Activated T-helper 2 cell treated with anti-CD3 and anti-CD28 coated beads, Interferon-gamma antibody, Interleukin-2, Interleukin-4, amounts not matched to agents 10 μg/mL and 5 μg/mL and 100 μg/mL, durations not matched to agents 14 hours and 24 hours and 36 hours (primary cell): ENCODE measurements at places on chromosomes 16 and 17.

DNA sequence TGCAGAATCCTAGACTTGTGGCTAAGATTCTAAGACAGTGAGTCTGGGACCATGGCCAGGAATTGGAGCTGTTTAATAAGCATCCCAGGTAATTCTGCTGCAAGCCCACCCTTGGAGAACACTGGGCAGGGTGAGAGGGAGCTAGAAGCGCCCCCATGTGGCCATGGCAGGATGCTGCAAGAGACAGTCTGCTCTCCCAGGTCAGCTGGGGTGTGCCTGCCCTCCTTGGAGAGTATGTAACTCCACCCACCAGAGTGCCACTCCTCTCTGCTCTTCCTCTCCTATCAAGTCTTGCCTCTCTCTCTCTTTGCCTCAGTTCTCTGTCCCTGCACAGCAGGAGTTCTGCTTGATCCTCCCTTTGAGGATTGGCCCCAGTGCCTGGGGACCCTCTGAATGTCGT is 14.9 kb downstream of the RCVRN start:
- no peak for DNase-seq

DNA sequence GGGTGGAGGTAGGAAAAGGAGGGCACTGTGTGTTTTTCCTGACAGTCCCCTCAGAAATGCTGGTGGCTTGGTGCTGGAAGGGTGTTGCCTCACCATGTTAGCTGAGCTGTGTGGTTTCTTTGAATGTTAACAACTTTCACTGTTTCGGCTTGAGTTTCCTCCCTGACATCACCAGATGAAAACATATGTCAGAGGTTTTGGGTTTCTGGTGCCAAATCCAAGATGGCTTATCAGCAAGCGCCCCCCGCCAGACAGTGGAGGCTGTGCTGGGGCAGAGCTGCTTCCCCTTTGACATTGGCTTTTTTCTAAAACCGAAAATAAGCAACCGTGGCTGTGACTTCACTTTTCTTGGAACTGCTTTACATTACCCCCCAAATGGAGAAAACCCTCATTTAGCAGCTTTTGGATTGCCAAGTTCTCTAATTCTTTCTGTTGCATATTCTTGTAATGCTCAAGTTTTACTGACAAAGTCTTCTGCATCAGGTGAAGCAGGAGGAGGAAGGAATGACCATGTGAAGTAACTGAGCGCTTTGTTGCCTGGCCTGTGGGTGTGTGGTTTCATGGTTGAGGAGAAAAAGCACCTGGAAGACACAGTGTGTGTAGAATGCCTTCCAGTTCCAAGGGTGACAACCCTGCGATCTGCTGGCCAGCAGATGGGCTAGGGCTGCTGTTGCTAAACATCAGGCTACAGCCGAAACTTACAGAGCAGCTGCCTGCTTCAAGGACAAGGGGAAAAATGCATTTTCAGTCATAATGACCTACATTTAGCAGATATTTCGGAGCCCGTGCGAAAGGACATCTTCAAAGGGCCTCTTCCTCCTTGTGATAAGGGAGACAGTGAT is 9.7 kb downstream of the RMI2 start:
- peak; percentile 79 for DNase-seq

- DNase-seq, result no peak
These were observed 38.7 kb downstream of the TMEM114 start for GRCh38 chr16:8551388-8552332.

DNA sequence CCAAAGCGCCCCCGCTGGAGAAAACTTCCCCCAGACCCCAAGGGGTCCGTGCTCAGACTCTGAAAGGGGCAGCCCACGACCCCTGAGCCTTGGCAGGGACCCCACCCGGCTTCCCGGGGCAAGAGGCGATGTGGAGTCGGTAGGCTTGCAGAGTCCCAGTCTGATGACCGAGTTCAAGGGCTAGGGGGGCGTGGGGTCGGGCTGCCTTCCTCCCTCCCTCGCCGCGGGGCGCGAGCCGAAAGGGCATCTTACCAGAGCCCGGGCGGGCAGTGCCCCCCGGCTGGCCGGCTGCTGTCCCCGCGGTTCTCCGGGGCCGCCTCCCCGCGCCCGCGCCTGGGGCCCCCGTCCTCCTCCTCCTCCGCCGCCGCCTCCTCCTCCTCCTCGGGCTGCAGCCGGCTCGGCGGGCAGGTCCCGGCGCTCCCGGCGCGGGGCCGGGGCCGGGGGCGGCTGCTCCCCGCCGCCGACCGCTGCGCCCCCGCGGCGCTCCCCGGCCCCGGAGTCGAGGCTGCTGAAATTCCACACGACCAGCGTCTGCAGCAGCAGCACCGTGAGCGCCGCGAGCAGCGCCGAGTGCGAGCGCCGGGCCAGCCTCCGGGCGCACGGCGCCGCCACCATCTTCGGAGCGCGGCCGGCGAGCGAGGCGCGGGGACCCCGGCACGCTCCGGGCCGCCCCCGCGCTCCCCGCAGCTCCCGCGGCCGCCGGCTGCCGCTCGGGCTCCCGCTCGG is 415 bp downstream of the XYLT1 start:
- DNase-seq, result no peak

DNA sequence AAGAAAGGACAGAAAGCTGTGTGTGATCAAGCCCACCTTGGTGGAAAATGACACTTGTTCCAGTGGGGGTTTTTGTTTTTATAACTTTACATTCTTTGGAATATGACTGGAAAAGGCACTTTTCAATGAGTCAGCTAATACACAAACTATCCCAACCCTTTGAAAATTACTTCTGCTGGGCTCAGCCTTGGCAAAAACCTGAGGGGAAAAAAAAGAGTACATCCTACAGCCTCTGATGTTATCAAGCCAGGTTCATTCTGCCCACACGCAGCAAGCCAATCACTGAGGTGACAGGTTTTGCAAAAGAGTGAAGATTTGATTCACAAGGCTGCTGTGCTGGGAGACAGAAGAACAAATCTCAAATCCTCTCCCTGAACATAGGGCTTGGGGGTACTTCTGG is 484.5 kb upstream of the ERCC4 start:
- no peak for DNase-seq

- no peak for DNase-seq
These were observed 25.5 kb downstream of the TIMM22 start for GRCh38 chr17:1022278-1023024.

- DNase-seq, result no peak
These were observed 117.5 kb downstream of the NOG start for GRCh38 chr17:56710986-56711385.

GRCh38 chr17:50292465-50292864 is 18.2 kb downstream of the TMEM92 start:
- no peak for DNase-seq

GRCh38 chr17:78924481-78925151 is 571 bp downstream of the TIMP2 start:
- DNase-seq, result no peak

DNA sequence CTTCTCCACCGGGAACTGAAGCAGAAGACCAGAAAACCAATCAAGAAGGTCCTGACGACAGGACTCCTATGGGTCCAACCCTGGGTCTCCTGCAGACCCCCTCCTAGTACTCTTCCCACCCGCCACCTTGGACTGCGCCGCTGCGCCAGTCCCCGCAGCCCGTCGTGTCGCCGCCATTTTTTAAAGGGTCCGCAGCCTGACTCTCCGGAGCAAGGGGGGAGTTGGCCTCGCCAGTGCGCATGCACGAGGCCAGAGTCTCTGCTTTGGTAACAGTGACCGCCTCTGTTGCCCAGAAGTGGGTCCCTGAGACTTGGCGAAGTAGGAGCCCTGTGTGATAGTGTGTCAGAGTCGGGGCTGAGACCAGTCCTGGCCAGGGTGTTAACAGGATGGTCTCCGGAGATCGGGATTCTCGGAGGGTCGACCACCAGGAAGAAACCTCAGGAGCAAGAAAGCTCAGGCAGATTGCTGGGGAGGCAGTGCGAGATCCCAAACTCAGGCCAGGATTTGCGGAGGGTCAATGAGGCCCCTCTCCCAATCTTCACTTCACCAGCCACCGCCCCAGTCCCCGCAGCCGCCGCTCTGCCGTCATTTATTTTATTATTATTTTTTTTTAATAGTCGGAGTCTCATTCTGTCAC is 612.5 kb downstream of the KCNJ18 start:
- DNase-seq, result no peak

- DNase-seq, result no peak
These were observed 94.5 kb downstream of the MARF1 start for GRCh38 chr16:15548482-15548891.

- no peak for DNase-seq
These were observed 109.8 kb downstream of the CDK5R1 start for GRCh38 chr17:32596628-32597027.

DNA sequence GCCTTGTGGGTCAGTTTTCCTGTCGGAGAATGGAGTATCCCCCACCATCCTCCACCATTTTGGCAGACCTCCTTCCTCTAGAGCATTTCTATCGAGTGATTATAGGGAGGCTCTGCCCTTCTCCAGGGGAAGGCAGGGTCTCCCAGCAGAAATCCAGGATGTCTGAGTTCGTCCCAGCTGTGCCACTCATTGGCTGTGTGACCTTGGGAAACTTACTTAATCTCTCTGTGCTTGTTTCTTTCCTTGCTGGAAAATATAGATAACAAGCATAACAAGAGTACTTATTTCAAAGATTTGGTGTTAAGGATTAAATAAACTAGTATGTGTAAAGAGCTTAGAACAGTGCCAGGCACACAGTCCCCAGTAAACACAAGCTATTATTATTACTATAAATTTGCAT is 14.8 kb downstream of the ATP2A3 start:
- DNase-seq, result no peak

GRCh38 chr17:83173914-83174361 is 94.5 kb downstream of the METRNL start:
- no peak for DNase-seq

DNA sequence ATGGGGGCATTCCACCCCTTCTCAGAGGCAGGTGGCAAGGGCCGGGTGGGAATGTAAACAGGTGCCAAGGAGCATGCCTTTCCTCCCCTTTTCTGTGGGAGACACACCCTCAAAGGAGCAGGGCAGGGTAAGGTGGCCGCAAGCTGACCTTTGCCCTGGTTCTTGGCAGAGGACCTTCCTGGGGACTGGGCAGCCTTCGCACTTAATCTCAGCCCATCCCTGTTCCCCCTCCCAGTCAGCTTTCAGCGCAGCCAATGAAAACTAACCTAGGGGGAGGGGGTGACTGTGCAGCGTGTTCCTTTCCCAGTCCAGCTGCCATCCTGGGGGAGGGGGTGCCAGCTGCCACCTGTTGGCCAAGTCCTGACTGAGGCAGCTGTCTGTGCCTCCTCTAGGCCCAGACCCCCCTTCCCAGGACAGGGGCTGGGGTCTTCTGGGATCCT is 2.8 kb downstream of the TRAF4 start:
- DNase-seq, result no peak

DNA sequence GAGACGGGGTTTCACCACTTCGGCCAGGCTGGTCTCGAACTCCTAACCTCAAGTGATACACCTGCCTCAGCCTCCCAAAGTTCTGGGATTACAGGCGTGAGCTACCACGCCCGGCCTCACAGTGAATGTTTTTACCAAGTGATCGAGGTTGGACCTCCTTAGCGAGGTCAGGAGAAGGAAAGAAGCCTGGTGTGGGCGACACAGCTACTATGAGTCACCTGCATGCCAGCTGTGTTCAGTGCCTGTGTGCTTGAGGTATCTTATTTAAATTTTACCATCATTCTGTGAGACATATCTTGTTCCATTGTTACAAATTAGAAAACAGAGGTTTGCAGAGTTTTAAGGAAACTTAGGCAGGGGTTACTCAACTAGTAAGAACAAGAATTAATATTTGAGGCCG is 174.8 kb upstream of the DYNLRB2 start:
- no peak for DNase-seq

DNA sequence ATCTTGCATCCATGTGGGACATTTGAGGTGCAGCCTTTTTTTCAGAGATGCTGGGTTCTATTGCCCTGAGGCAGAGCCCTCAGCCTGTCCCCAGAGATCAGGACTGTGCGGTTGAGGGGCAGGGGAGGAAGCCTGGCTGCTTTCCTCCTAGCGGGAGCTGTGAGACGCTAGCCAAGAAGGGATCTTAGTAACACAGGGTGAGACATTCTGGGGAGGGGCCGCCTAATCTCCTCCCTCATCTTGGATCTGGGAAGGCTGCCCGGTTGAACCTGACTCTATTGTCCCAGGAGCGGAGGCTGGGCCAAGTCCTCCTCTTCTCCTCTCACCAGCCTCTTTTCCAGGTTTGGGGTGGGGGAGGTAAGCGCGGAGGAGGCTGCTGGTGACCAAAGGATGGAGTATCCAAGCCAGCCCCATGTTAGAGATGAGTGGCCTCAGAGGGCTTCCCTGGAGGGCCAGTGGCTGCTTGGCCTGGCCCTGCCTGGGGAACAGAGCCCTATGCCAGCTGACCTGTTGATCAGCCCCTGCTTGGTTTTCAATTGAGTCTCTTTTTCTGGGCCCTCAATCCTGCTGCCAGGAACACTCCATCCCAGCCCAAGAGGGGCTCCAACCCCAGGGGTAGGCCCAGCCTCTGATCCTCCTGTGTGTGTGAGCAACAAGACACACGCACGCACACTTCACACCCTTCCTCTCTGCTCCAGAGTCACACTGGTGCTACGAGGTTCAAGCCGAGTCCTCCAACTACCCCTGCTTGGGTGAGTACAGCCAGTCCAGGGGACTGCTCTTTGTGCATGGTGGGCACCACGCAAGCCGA is 5.0 kb downstream of the CA4 start:
- DNase-seq, result no peak

- DNase-seq, result no peak
These were observed 658.9 kb downstream of the TOX3 start for GRCh38 chr16:51888016-51888415.

DNA sequence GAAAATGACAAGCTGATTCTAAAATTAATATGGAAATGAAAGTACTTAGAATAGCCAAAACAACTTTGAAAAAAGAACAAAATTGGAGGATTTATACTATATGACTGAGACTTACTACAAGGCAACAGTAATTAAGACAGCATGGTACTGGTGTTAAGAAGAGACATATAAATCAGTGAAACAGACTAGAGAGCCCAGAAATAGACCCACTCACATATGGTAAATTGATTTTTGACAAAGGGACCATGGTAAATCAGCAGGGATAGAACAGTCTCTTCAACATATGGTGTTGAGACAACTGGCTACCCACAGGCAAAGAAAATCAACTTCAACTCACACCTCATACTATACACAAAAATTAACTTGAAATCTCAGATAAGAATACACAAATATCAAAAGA is 12.9 kb downstream of the CMC2 start:
- no peak for DNase-seq

DNA sequence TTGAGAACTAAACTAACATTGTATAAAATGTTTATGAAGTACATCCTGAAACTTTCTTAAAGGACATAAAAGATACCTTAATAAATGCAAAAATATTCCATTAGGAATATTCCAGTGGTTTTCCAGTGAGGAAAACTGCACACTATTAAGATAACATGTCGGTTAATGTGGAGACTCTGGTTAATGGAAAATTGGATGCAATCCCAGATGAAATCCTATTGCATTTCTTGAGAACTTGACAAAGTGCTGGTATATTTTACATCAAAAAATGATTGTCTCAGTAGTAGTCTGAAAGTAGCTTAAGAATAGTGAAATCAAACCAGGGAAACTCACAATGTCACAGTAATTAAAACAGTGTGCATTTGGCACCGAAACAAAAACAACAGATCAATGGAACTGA is 202.5 kb upstream of the MON1B start:
- no peak for DNase-seq

- peak; percentile 77 for DNase-seq
These were observed 1.2 kb downstream of the HCRT start for GRCh38 chr17:42183741-42184711.

GRCh38 chr17:4913994-4914393 is 11.1 kb upstream of the CHRNE start:
- no peak for DNase-seq

GRCh38 chr17:45889579-45889978 is 4.8 kb upstream of the MAPT start:
- DNase-seq, result no peak

GRCh38 chr17:28760601-28761562 is 17.1 kb downstream of the TRAF4 start:
- no peak for DNase-seq

GRCh38 chr16:88746506-88746905 is 38.5 kb downstream of the PIEZO1 start:
- DNase-seq, result no peak
